Activated CD8-positive, alpha-beta T cell treated with anti-CD3 and anti-CD28 coated beads, Interleukin-2, amount 10 ng/mL, durations not matched to agents 7 days and 5 days (primary cell): ENCODE measurements at places on chromosomes 5 and 9. TPM values are rescaled to one million over a fixed set of nuclear protein-coding genes. Genes with fewer than 3 reads are reported as not detected.

The TCF7 gene
- 97.8 TPM for total RNA-seq

The ADAMTS12 gene
- total RNA-seq = not detected

The IL5 gene
- 0.71 TPM for total RNA-seq

The TMEM215 gene
- not detected for total RNA-seq

The SH3TC2 gene
- total RNA-seq = not detected

DNA sequence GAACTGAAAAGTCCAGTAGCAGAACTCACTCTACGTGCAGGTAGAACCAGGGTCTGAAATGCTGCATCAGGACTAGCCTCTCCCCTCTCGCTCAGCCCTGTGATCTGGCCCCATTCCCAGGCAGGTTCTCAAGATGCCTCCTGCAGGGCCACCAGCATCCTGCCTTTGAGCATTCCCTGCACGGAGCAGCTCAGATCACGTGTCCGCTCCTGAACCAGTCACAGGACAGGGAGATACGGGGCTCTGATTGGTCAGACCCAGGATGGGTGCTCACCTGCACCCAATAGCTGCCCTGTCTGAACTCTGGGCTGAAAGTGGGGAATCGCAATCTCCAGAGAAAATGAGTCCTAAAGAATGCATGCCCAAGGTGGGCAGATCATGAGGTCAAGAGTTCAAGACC lies 50.8 kb downstream of the NEURL1B start:
- no peak overlapping the region for H3K27ac ChIP-seq
- peaks cover 25% of the 10 kb centered on the region for H3K4me1 ChIP-seq
- no peak for DNase-seq
- no peaks in the 10 kb centered on the region for H3K27me3 ChIP-seq
- no peaks in the 10 kb centered on the region for H3K36me3 ChIP-seq
- H3K4me3 ChIP-seq = no peak overlapping the region

DNA sequence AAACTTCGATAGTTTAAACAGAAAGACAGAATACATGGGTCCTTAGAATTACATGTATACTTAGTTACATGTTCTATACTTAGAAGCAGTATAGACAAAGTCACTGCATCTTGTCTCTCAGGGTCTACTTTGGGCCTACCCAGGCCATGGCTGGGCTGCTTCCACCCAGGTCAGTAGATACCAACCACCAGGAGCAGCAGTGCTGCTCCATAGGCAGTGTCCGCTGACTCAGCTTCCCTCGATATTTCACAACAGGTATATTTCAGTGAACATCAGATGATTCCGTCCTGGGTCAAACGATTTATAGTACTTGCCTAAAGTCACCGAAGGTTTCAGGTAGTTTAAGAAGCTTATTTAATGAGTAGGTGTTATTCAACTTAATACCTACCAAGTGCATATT lies 18.0 kb downstream of the IARS1 start:
- H3K36me3 ChIP-seq = peaks cover 79% of the 10 kb centered on the region
- H3K4me1 ChIP-seq = peaks cover 42% of the 10 kb centered on the region
- peak overlapping the region; percentile 86 for H3K27ac ChIP-seq
- DNase-seq = no peak
- no peaks in the 10 kb centered on the region for H3K27me3 ChIP-seq
- peak overlapping the region; percentile 32 for H3K4me3 ChIP-seq

DNA sequence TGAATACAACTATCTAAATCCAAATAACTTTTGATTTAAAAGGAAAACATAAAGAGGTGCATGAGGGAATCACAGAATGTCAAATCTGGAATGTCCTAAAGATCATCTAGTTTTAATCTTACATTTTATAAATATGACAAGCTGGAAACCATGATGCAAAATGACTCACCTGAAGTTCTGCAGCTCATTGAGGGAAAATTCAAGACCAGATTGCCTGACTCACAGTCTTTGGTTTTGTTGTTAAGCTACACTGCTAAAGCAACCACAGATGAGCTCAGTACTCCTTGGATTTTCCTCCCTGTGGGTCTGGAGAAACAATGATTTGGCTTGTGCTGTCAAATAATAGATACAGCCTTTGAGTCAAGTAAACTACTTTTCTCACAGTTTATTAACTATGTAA lies 19.1 kb upstream of the EDIL3 start:
- no peaks in the 10 kb centered on the region for H3K4me1 ChIP-seq
- no peak overlapping the region for H3K4me3 ChIP-seq
- H3K36me3 ChIP-seq = no peaks in the 10 kb centered on the region
- H3K27ac ChIP-seq = no peak overlapping the region

DNA sequence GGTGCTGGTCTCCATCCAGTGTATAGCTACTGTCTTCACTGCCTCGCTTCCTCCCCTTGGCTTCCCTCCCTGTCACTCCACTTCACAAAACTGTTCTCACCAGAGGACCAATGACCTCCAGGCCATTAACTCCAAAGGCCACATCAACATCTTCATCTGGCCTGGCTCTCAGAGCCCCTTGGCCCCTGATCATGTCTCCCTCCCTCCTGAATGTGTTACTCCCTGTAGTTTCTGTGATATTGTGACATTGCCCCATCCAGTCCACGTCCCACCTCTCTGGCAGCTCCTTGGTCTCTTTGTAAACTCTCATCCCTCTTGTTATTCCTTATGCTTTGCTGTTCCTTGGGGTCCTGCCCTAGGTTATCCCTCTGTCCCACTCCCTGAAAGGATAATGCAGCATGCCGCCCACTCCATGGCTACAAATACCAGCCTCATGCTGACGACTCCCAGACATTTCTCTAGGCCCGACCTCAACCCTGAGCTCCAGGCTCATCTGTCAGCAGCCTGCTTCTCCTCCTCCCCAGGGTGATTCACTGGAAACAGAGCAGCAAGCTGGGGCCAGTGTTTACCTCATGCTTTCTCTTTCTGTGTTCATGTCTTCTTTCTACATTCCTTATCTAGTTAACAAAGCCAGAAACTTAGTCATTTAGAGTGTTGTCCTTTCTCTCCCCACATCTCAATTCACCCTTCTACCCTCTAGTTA lies 312.2 kb downstream of the SPOCK1 start:
- H3K27ac ChIP-seq = no peak overlapping the region
- no peak overlapping the region for H3K4me3 ChIP-seq
- H3K27me3 ChIP-seq = no peaks in the 10 kb centered on the region
- no peaks in the 10 kb centered on the region for H3K36me3 ChIP-seq
